NCI-H774 (cell line): ENCODE measurements at places on chromosomes 4 and X.

DNA sequence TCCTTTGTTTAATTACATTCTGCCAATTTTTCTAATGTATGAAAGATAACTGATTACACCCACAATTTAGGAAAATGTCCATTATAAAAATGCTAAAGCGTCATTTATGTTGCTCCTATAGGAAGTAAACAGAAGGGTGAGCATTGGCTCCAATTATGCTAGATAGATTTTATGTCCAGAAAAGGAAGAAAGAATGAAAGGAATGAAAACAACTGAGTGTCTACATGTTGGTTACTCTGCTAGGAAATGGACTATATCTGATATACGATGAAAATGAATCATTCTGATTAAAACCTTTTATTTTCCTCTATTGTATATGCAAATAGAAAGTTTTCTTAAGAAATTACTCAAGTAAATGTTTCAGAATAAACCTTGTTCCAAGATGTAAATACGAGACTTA, 1.6 kb downstream of the ENAM start:
- no peak for DNase-seq

- no peak for DNase-seq
Observed at GRCh38 chrX:48752498-48752897, 9.0 kb upstream of the GLOD5 start.

GRCh38 chrX:78754917-78755316, 7.4 kb downstream of the LPAR4 start:
- no peak for DNase-seq

GRCh38 chrX:9352243-9352642, 112.6 kb upstream of the TBL1X start:
- no peak for DNase-seq

GRCh38 chr4:82639971-82640370, 78.2 kb upstream of the TMEM150C start:
- no peak for DNase-seq

DNA sequence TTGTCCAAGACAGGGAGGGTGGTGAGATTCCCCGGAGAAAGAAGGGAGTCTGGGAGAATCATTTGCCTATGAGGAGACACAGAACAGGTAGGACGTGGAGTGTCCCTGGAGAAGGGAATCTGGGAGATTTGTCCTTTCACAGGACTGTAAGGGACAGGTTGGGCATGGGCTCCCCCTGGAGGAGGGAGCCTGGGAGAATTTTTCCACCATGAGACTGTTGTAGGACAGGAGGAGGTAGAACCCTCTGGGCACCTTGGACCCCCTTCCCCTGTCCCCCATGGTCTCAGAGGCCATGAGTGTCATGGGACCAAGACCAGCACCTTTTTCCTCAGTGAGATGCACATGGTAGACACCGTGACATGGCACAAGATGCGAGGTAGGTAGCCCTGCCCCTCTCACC, 2.8 kb downstream of the PORCN start:
- no peak for DNase-seq

- DNase-seq, result no peak
Observed at GRCh38 chr4:113733685-113734084, 27.9 kb downstream of the CAMK2D start.

DNA sequence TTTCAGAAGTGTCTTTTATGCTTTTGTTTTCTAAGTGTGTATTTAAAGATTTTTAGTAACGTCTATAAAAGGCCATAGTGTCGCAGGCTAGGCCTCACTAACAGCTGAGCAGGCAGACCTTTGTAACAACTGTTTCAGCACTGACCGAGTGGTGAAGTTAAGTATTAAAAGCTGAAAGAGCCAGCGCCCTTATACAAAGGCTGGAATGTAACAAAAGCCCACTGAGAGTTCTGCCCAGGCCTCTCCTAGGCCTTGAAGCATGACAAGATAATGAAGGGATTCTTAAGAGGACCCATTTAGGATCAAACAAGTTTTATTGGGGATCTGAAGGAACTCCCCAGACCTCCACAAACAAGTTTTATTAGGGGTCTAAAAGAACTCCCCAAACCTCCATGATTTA, 722.5 kb upstream of the PRKX start:
- no peak for DNase-seq

DNA sequence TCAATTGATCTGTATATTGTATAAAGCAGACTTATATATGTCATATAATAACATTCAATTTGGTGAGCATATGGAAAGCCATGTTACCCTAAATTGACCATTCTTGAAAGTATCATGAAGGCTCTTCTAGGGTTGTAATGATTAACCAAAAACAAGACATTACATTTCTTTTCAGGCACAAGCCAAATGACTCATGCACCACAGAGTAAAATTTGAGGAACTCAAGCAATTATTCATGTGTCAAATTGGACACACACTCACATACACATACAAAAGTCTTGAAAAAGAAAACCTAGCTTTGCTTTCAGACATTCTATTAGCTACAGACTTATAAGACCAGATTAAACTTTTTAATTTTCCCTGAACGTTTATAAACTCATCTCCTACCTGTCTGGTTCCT, 146.5 kb upstream of the PCDH18 start:
- no peak for DNase-seq

- no peak for DNase-seq
Observed at GRCh38 chr4:8837181-8837841, 34.3 kb downstream of the HMX1 start.
